ENCODE measurements at places on chromosomes 5 and 9.

GRCh38 chr5:1550287-1551076 is 26.7 kb upstream of the LPCAT1 start:
- no peak for DNase-seq

GRCh38 chr5:136075466-136075891 is 46.7 kb downstream of the TGFBI start:
- no peak for DNase-seq

DNA sequence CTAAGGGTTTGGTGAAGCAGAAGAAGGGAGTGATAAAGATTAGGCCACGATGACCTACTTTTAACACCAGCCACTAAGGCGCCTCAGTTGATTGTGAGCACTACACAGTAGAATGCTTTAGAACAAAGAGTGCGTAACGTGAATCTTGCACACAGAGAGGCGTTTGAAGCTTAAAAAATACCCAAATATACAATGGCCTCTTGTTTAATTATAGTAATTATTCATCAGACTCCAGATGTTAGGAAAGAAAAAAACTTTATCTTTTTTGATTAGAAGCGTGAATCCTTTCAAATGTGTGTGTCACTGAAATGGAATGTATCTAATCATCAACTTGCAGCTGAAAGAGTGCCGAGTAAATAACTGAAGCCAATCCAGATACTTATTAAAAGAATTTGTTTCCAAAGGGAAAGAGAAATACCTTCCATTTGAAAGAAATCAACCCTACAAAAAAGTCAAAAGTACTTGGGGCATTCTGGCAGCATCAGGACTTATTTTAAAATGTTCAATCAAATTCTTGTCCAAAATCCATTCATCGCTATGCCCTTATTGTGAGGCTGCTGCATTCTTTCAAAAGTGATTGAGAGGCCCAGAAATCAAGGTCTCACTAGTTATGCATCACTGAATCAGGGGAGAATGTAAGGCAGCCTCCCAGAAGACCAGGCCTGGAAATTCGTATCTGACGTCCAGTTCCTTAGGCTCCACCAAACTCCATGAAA is 337.5 kb downstream of the ZNF608 start:
- DNase-seq = no peak

GRCh38 chr9:69137311-69137710 is 36.8 kb upstream of the TJP2 start:
- DNase-seq = no peak

GRCh38 chr5:123046222-123046621 is 9.7 kb upstream of the PPIC start:
- DNase-seq = no peak

GRCh38 chr9:18568973-18569372 is 95.0 kb downstream of the ADAMTSL1 start:
- DNase-seq = no peak

- no peak for DNase-seq
Measured at GRCh38 chr9:115914291-115914690, 239.3 kb upstream of the PAPPA start.

GRCh38 chr9:127018935-127019334 is 103.5 kb downstream of the ANGPTL2 start:
- DNase-seq = no peak

DNA sequence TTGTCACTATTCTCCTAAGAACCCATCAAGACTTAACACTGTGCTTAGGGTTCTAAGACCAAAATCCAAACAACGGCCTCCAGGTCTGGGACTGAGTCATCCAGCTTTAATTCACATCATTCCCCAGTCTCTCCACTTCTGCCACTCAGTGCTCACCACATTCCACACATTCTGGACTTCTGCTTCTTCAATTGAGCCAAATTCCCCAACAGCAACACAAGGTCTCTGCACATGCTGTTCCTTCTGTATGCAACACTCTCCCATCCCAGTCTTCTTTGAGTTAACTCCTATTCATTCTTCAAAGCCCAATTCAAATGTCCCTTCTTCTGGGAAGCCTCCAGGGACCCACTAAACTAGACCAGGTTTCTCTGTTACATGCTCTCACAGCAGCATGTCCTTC is 97.8 kb downstream of the GPR21 start:
- DNase-seq = no peak

GRCh38 chr5:40436535-40437237 is 243.0 kb upstream of the PTGER4 start:
- peak; percentile 25 for DNase-seq

GRCh38 chr9:99063522-99063921 is 41.4 kb upstream of the TGFBR1 start:
- no peak for DNase-seq

- DNase-seq = no peak
Measured at GRCh38 chr5:175098301-175098700, 345.7 kb downstream of the DRD1 start.

DNA sequence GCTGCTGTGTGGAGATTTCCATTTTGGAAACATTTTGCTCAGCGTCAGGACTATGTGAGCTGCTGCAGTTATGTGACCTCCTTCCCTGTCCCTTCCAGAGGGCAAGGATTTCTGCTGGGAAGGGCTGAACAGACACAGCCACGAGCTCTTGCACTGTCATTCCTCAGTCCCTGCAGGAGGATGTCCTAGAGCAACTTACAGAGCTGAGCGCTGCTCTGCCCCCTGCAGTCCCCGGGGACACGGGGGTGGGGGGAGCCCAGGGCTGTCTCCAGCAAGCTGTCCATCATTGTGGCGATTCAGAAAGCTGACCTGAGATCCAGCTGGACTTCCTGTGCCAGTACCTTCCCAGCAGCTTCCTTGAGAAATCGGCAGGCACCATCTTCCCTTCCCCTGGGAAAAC is 28.0 kb upstream of the MAP1B start:
- no peak for DNase-seq

GRCh38 chr5:116340799-116341198 is 233.8 kb downstream of the SEMA6A start:
- DNase-seq = no peak

- no peak for DNase-seq
Measured at GRCh38 chr5:147507480-147508126, 2.3 kb downstream of the DPYSL3 start.

DNA sequence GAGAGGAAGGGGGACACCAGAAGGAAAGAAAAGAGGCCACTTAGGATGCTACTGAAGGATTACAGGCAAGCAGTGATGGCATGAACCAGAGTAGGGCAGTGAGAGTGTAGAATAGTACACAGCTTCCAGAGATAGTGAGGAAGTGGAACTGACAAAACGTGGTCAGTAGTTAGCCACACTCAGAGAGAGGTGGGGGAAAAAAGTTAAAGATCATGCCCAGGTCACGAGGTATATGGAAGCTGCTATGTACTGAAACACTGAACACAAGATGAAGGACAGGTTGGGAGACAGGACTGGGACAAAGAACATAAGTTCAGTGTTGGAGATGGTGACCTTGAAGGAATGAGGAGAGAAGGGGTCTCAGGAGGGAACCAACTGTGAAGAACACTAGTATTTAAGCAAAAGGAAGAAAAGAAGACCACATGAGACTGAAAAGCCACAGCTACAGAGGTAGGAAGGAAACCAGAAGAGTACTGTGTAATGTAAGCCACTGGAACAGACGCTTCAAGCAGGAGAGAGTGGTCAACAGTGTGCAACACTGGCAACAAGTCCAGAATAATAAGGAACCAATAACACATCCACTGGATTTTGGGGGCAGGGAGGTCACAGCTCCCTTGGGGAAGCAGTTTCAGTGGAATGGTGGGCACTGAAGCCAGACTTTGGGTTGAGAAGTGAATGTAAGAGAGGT is 45.5 kb downstream of the ELL2 start:
- DNase-seq = no peak

- DNase-seq = no peak
Measured at GRCh38 chr9:111582888-111583287, 16.6 kb downstream of the PTGR1 start.

DNA sequence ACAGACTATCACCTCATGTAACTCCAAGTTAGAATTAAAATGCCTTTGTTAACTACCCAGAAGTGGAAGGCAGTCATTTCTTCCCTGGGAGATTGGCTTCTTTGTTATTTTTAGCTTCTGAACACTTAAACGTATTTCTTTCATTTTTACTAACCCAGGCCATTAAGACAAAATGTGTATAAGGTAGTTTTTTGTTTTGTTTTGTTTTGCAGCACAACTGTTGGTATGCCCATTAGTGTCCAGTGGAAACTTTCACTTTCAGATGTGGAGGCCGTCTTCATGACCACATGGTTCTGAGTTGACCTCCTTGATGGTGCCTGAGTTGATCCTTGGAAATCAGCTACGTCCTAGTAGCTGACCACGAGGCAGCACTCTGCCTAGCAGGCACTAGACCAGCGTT is 264.6 kb upstream of the ZNF608 start:
- no peak for DNase-seq

DNA sequence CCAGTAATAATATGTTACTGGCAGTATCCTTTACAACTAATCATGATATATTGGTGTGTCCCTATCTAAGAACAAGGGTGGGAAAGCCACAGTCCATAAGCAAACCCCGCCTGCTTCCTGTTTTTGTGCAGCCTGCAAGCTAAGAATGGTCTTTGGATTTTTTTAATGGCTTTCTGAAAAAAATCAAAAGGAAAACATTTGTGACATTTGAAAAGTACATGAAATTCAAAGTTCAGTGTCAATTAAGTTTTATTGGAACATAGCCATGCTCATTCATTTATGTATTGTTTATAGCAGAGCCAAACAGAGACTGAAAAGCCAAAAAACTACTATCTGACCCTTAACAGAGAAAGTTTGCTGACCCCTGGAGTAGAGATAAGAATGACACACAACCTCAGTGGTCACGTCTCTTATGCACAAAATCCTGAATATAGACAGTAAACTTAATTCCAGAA is 12.8 kb upstream of the TMEM245 start:
- no peak for DNase-seq

GRCh38 chr5:133406977-133407632 is 205.2 kb downstream of the FSTL4 start:
- DNase-seq = no peak

DNA sequence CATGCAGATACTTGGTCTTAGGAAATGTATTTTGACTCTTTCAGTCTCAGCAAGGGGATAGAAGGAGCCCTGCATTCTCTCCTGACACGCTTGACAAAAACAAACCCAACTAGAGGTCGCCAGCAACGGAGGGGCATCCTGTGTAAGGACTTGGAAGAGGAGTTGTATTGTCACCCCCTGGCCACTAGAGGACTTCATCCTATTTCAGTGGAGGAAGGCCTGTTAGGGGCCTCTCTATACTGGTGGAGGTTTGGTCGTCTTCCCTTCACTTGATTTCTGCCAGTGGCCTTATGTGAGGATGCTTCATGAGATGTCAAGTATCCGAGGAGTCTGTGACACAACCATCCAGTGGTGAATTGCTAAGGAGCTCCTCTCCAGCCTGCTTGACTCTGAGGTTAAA is 122.8 kb upstream of the STC2 start:
- DNase-seq = no peak

- DNase-seq = no peak
Measured at GRCh38 chr5:1316588-1317340, 21.9 kb upstream of the TERT start.

GRCh38 chr5:140357726-140358093 is 2.3 kb upstream of the SLC4A9 start:
- DNase-seq = peak; percentile 61

GRCh38 chr5:157150995-157151394 is 8.3 kb upstream of the MED7 start:
- no peak for DNase-seq

- DNase-seq = no peak
Measured at GRCh38 chr5:32769711-32770110, 58.6 kb downstream of the NPR3 start.

- DNase-seq = no peak
Measured at GRCh38 chr9:81317939-81318338, 371.4 kb downstream of the TLE1 start.

DNA sequence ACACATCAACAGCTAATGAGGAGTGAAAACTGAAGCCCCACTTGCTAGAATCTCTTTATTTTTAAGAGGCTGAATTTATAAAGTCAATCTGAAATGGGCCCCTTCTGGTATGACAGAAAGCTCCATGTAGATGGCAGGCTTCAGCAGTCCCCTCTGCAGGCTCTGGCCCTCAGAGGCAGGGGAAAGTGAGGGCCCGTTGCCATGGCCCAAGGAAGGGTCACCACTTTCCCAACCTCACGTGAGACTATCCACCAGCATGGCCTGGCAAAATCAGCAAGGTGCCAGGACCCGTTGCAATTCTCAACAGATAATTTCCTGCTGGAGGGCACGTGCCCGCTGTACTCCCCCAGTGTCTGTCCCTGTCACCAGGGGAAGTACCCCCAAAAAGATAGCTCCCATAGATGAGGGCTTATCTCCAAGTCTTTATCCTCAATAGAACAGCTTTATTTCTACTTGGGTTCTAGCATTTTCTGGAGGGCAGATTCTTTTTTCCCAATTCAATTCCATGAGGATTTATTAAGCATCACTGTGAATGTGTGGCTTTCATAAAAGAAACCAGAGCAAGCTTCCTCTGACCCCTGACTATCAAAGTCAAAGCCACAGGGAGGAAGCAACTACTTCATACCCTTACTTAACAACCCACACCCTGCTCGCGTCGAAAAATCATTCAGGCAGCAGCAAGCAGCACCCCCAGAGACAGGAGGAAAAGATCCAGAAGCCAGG is 85.4 kb upstream of the FSTL4 start:
- no peak for DNase-seq

- DNase-seq = no peak
Measured at GRCh38 chr9:101693546-101694336, 44.7 kb downstream of the GRIN3A start.

DNA sequence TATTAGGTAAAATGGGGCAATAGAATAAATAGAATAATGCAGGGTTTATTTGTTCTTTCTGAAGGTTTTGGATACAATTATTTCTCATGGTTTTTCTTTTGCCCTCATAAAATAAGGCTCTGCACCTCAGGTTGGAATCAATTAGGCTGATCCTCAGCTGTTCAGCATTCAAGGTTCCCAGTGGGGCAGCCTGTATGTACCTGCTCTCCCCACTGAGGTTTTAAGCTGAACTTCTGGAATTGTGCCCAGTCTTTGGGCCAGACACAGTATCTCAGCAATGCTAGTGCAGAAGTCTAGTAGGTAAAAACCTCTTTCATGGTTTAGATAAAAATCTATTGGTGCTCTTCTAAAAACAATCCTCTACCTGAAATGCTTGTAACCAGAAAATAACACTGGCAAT is 98.0 kb downstream of the EDIL3 start:
- DNase-seq = no peak

DNA sequence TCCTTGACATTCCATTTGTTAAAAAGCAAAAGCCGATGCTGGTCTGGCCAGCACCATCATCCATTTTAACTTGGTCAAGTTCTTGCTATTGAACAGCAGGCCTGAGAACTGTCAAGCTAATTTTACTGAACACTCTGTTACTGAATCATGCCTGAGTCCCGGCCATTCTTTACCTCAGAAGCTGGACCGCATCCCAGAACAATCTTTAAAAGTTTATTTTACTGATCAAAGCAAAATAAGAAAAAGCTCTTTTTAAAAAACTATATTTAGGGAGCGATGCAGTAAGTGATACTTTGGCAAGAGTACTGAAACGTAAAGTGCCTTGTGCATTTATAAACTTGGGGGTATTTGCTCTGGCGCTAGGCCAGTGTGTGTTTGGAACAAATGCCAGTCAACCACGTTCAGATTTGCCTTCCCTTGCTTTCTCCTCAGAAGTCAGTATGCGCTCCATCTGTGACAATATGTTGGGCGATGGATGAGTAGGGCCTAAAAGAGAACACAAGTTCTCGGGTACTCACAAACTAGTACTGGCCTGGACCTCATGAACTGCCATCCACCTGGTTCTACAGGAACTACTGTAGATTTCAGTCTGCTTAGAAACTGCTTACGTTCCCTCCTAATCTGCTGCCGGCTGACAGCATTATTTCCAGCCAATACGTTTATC is 161.9 kb downstream of the MAPKAP1 start:
- DNase-seq = no peak

GRCh38 chr9:127613583-127613954 is 1.5 kb downstream of the STXBP1 start:
- no peak for DNase-seq

- DNase-seq = no peak
Measured at GRCh38 chr5:72248410-72248981, 71.5 kb downstream of the MRPS27 start.
